CD4-positive, CD25-positive, alpha-beta regulatory T cell (primary cell): ENCODE measurements at places on chromosomes 3 and 15. TPM values are rescaled to one million over a fixed set of nuclear protein-coding genes. Genes with fewer than 3 reads are reported as not detected.

ITGA11 gene
- polyA plus RNA-seq, result 0.05 TPM

GRCh38 chr3:173743111-173743510 lies 345.6 kb downstream of the NLGN1 start:
- H3K4me1 ChIP-seq, result no peaks in the 10 kb centered on the region
- H3K4me3 ChIP-seq, result no peak overlapping the region
- DNase-seq, result no peak
- H3K27ac ChIP-seq, result no peak overlapping the region

DNA sequence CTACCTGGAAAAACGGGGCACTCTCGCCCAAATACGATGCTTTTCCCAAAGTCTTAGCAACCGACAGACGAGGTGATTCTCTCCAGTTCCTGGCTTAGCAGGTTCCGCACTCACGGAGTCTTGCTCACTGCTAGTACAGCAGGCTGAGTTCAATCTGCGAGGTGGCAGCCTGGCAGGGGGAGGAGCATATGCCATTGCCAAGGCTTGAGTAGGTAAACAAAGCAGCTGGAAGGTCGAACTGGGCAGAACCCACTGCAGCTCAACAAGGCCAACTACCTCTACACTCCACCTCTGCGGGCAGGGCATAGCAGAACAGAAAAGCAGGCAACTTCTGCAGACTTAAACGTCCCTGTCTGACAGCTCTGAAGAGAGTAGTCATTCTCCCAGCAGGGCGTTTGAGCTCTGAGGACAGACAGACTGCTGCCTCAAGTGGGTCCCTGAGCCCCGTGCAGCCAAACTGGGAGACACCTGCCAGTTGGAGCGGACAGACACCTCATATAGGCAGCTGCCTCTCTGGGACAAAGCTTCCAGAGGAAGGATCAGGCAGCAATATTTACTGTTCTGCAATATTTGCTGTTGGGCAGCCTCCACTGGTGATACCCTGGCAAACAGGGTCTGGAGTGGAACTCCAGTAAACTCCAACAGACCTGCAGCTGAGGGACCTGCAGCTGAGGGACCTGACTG lies 73.4 kb upstream of the CADM2 start:
- H3K27me3 ChIP-seq, result no peaks in the 10 kb centered on the region
- H3K36me3 ChIP-seq, result no peaks in the 10 kb centered on the region
- DNase-seq, result no peak
- no peaks in the 10 kb centered on the region for H3K4me1 ChIP-seq

GRCh38 chr3:157442729-157443128 lies 6.1 kb downstream of the PTX3 start:
- H3K4me1 ChIP-seq, result no peaks in the 10 kb centered on the region
- no peak overlapping the region for H3K27ac ChIP-seq
- no peak for DNase-seq
- H3K36me3 ChIP-seq, result no peaks in the 10 kb centered on the region
- no peak overlapping the region for H3K4me3 ChIP-seq
- peaks cover 4% of the 10 kb centered on the region for H3K27me3 ChIP-seq

DNA sequence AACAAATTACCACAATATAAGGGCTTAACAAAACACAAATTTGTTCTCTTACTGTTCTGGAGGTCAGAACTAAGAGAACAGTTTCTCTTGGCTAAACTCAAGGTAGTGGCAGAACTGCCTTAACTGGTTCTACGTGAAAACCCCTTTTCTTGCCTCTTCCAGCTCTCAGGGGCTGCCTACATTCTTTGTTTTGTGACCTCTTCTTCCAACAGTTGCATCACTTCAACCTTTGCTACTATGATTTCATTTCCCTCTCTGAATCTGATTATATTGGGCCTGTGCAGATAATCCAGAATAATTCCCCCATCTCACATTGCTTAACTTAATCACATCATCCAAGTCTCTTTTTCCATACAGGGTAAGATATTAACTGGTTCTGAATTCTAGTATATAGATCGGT lies 624.6 kb downstream of the ZPLD1 start:
- no peak overlapping the region for H3K27ac ChIP-seq
- H3K27me3 ChIP-seq, result no peaks in the 10 kb centered on the region
- no peak overlapping the region for H3K4me3 ChIP-seq
- no peak for DNase-seq
- H3K36me3 ChIP-seq, result no peaks in the 10 kb centered on the region

C3orf70 gene
- polyA plus RNA-seq, result not detected
